Activated T-cell treated with anti-CD3 and anti-CD28 coated beads for 1 hour (primary cell): ENCODE measurements at places on chromosomes 2 and 18.

DNA sequence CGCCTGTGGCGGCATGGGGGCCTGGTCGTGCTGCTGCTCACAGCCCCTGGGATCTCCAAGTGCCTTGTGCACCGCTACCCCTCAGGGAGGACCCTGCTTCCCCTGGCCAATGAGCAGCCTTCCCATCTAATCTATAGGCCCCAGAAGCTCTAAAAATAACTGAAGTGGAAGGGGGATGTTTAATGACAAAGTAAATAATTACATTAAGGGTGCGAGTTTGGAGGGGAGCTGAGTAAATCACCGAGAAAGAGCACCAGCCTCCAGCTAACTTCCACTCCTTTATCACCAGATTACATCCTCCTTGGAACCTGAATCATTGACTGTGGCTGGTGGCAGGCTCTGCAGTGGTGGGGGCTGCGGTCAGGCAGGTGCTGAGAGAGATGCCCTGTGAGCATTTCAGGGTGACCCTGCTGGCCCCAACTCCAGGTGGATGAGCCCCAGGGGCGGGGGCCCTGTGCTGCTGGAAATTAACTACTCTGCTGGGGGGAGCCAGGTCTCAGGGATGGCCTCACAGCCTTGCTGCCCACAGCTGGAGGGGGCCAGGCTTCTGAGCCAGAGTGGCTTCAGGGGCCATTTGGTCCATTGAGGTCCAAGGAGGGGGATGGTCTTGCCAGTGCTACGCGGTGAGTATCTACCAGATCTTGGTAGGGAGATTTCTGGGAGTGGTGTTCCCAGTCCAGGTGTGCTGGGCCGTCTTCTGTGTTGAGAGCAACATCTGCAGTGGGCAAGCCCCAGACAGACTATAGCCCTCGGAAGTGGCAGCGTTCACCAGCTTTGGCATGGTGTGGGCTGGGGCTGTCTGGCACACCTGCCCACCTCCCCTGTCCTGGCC, 74.2 kb downstream of the GLI2 start:
- no peak for DNase-seq

- DNase-seq: no peak
Observed at GRCh38 chr2:111653103-111653624, 230.8 kb downstream of the ANAPC1 start.

DNA sequence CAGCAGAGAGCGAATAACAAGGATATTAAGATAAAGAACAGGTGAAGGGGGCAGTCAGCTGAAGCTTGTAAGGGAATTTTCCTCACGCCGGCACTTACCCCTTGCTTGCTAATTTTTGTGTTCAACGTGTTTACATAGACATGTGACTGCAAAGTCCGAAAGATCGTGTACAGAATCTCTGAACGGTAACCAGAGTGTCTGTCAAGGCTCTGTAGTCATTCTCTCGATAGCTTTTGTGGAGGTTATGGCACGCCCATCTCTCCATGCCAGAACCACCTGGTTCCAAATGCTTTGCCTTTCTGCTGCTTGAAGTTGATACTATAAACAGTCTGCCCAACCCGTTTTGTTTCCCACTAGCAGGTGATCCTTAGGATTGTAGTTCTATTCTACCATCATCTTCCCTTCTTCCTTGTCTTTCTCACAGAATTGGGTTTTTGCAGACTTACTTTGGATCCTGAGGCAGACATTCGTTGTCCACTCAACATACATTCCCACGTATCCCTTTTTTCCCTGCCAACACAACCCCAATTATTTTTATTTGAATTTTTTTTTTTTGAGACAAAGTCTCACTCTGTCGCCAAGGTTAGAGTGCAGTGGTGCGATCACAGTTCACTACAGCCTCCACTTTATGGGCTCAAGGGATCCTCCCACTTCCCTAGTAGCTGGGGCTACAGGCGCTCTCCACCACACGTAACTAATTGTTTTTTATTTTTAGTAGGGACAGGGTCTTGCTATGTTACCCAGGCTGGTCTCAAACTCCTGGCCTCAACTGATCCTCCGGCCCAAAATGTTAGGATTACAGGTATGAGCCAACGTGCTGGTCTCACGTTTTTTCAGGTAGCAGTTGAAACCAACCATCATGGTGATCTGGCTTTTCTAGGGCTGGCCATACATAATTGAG, 1.3 kb upstream of the USP34 start:
- peak; percentile 3 for DNase-seq

DNA sequence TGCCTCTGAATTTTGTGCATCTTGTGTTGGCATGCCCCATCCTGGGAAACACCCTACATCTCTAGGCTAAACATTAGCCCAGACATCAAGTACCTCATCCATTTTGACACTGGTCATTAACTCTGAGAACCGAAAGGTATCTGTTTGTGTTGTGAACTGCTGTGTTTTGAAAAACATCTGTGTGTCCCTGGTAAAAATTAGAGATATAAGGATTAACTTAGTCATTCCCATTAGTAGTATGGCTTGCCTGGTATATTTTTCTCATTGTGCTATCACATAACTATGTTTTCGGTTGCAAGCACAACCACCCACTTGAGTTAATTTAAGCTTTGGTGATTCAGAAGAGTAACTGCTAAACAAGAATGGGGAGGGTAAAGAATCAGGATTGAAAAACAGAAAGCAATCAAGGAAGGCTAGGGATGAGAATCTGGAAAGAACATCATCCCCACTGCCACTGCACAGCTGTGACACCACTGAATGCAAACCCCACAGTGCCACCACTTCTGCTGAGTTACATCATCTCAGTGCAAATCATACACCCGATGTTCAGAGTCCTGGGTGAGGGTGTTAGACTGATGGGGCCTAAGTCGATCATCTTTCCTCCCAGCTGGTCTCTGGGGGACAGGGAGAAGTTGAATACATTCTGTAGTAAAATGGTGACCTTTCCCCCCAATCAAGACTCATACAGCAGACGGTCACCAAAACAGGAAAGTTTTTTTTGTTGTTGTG, 234.0 kb downstream of the EPHA4 start:
- no peak for DNase-seq

- DNase-seq: no peak
Observed at GRCh38 chr2:25453199-25453905, 111.6 kb upstream of the DNMT3A start.

DNA sequence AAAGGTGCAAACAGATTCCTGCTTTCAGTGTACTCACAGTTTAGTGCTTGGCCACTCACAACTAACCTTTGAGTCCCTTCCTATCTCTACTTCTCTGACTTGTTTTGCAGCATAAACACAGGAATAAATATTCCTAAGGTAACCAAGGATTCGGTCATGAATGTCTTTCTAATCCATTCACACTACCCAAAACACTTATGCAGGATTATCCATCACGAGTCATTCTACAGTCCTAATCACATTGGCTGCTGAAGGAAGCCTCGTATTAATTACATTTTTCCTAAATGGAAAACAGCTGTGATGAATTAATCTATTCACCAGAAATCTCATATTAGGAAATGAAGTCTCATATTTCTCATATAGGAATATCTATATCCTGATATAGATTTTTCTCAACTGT, 16.3 kb downstream of the RDH14 start:
- DNase-seq: no peak

GRCh38 chr2:239732666-239733010, 292.5 kb downstream of the NDUFA10 start:
- no peak for DNase-seq

GRCh38 chr18:45448871-45449270, 166.4 kb upstream of the SLC14A2 start:
- DNase-seq: no peak

- DNase-seq: no peak
Observed at GRCh38 chr18:25422230-25422629, 70.3 kb upstream of the ZNF521 start.

- no peak for DNase-seq
Observed at GRCh38 chr18:26813043-26813442, 52.5 kb downstream of the AQP4 start.

DNA sequence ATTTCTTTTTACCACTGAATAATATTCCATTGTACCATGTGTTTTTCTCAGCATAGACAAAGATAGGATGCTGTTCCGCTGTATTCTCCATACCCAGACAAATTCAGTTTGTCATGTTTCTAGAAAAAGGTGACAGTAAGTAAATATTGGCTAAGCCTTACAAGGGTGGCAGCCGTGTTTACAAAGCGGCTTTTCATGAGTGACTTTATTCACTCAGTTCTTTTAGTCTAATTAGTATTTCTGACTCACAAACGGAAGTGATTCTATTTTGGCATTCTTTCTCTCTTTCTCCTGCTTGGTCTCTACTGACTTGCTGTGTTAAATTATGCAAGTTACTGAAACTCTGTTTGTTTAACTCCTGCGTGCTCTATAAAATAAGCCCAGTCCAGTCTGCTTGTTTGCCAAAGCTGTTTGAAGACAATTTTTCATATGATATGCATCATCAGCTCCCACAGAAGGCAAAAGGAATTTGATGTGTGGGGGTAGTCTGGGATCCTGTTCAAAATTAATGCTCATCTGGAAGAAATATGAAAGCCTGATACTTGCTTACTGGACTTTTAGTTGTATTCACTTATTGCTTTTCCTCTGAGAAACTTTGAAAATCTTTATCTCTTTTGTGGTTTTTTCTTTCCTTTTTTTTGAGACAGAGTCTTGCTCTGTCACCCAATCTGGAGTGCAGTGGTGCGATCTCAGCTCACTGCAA, 2.3 kb upstream of the PLEKHH2 start:
- DNase-seq: no peak

- no peak for DNase-seq
Observed at GRCh38 chr18:3901042-3901441, 451.1 kb downstream of the TGIF1 start.

- no peak for DNase-seq
Observed at GRCh38 chr18:79071037-79071436, 1.8 kb downstream of the ATP9B start.

- DNase-seq: no peak
Observed at GRCh38 chr2:95002498-95002897, 23.0 kb upstream of the MAL start.

- no peak for DNase-seq
Observed at GRCh38 chr2:69945441-69945840, 16.0 kb downstream of the ASPRV1 start.

- DNase-seq: no peak
Observed at GRCh38 chr2:101478181-101479001, 3.5 kb upstream of the RFX8 start.

DNA sequence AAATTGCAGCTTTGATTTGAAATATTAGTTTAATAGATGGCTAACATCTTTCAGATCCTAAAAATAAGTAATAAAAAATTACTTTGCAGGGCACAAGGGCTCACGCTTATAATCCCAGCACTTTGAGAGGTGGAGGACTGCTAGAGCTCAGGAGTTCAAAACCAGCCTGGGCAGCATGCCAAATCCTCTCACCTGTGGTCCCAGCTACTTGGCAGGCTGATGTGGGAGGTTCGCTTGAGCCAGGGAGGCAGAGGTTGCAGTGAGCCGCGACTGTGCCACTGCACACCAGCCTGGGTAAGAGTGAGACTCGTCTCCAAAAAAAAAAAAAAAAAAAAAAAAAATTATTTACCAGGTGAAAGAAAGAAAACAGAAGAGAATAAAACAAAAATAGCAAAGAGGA, 449.8 kb downstream of the NRXN1 start:
- DNase-seq: no peak

DNA sequence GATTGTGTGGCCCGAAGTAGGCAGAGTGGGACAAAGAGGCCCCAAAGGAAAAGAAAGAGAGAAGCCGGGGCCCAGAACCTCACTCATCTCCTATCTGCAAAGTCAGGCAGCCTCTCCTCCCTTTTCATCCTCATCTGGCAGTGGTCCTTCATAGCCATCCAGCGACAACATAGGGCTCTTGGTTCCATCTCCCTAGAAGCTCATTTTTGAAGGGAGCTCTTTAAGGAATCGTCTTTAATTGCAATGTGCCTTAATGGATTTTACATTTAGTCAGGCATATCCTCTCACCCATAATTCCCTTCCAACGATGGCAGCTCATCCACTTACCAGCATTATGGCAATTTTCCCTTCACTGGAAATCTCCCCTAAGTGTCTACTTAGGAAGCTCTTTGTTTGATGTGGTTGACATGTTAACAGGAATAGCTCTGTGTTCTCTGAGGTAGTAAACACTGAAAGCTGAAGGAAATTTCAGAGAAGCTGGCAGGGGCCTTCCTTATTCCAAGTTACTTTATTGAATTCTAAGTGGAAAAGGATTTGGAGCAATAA, 780.6 kb downstream of the TSN start:
- DNase-seq: no peak

GRCh38 chr2:197278799-197279763, 31.5 kb downstream of the ANKRD44 start:
- no peak for DNase-seq

DNA sequence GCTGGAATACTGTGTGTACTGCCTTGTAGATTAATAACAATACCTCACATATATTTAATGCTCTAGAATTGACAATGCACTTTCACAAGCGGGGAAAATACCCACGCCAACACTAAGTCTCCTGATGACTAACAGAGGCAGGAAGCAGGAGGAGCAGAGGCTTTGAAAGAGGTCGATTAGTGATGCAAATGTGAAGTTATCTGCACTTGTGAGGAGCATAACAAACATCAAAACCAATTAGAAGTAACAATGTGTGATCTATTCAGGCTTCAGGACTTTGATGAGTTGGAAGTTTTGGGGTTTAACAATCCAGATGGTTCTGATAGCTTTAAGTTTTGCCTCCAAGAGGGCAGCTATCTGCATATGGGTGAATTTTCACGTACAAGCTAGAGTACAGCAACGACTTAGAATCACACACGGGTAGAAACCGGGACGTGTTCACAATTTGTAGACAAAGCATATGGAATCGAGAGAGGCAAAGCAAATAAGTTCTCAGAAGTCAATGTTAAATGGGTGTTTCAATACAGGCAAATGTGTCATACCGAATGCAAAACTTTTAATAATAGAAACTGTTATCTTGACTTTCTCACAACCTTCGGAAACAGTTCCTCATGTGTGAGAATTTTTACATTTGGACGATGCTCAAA, 114.5 kb downstream of the METTL8 start:
- DNase-seq: peak; percentile 7

DNA sequence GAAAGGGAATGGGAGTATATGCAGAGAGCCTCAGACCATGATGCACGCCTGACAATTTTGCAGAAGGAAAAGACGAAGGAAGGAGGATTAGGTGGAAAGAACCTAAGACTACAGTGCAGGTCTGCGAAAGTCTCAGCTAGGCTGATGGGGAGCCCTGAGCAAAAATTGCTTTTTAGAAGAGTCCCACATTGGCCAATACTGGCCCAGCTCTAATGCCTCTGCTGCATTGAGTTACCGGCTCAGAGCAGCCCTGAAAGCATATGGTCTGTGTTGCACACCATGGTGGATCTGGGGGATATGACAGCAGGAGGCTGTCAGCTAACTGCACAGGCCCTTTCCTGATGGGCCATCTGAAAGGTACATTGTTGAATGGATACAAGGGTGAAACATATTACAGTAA, 48.3 kb upstream of the CAVIN2 start:
- DNase-seq: no peak

GRCh38 chr18:79385708-79386341, 9.9 kb upstream of the NFATC1 start:
- no peak for DNase-seq

DNA sequence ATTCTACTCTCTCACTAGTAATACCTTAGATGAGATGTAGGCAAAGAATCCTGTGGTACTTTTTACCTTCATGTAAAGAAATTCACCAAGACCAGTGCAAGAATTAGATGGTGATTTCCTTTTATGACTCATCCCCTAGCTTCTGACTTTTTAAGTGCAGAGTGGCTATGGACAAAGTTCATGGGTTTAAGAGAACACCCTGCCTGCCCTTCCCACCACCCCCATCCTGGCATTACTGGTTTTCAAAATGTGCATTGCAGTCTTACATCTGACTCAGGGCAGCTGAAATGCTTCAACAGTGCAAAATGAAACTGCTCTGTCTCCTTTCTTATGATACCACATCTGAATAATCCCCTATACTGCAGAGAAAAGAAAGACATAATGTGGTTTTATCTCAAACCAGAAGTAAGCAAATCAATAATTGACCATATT, 22.6 kb downstream of the MAIP1 start:
- DNase-seq: no peak

- no peak for DNase-seq
Observed at GRCh38 chr2:203626952-203627681, 79.3 kb upstream of the CD28 start.
